ENCODE measurements at places on chromosomes 6 and 20.

DNA sequence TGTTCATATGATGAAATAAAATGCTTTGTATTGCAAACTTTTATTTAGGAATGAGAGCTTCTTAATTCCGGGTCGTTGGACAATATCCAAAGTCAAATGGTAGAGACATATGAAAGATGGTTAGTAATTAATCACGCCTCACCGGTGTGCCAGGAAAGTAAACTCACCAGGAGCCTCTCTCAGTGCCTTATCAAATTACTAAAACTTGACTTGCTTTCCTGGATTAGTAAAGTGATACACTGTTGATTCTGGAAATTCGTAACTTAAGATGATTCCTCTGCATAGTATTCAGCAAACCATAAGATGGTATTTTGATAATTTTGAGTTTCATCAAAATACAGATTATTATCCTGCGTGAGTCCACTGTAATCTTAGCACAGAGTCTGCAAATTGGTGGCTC, 115.2 kb downstream of the PAX1 start:
- DNase-seq, result no peak

- no peak for DNase-seq
Measured at GRCh38 chr6:164258421-164258820, 843.9 kb downstream of the QKI start.

DNA sequence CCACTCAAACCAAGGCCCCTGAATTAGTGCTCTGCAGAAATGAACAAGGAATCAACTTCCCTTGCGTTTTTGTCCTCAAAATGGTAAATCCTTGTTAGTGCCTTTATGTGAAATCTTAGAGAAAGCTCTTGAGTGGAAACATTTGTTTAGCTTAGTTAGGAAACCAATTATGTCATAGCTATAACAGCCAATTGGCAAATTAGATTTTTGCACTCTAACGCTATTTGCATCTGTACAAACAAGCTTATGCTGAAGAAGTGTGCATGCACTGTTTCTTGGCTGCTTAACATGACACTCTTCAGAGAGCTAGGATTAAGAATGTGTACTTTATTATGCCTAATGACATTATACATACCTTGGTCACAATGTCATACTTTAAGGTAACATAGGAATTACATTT, 622.6 kb upstream of the SLC35B3 start:
- no peak for DNase-seq

DNA sequence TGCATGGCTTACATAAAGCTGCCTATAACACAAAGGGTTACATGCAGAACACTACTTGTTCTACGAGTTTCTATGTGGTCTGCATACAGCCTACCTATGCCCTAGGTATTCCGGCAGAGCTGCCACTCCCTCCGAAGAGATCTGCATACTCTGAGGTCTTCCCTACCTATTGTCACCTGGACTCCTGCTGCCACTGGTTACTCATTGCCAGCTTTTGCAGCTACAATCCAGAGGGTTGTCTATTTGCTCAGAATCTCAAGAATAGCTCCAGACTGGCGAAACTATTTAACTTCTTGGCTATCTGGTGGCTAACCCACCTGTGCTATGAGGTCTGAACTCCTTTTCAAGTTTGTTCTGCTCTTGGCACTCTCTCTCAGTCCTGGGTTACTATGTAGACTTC, 323.3 kb downstream of the BMP2 start:
- DNase-seq, result peak; percentile 31

DNA sequence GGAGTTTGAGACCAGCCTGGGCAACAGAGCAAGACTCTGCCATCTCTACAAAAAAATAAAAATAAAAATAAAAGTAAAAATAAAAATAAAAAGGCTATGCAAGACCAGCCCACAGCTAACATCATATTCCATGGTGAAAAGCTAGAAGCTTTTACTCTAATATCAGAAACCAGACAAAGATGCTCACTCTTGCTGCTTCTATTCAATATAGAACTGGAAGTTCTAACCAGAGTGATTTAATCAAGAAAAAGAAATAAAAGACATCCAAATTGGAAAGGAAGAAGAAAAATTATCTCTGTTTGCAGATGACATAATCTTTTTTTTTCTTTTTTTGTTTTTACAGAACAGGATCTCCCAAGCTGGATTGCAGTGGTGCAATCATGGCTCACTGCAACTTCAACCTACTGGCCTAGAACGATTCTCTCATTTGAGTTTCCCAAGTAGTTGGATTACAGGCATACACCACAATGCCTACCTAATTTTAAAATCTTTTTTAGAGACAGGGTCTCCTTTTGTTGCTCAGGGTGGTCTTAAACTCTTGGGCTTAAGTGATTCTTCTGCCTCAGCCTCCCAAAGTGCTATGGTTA, 100.7 kb upstream of the JAG1 start:
- no peak for DNase-seq

GRCh38 chr6:40542175-40542764, 44.9 kb downstream of the LRFN2 start:
- DNase-seq, result no peak

GRCh38 chr20:63672666-63673065, 14.6 kb downstream of the RTEL1 start:
- no peak for DNase-seq

GRCh38 chr20:32201977-32202363, 5.6 kb downstream of the PLAGL2 start:
- DNase-seq, result peak; percentile 35

DNA sequence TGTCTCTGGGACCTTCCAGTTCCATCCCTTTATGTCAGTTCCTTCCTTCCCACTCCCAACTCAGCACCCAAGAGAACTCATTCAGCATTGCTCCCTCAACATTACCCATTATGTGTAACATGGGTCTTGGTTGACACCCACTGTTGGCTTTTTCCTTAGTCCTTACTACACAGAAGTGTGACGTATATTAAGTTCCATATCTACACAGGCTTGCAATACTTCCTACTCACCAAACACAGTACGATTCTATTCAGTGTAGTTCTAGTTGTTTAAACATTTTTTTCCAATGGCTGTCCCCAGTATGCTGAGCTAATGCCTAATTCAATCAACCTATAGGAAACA, 37.7 kb downstream of the ARHGAP18 start:
- DNase-seq, result no peak

DNA sequence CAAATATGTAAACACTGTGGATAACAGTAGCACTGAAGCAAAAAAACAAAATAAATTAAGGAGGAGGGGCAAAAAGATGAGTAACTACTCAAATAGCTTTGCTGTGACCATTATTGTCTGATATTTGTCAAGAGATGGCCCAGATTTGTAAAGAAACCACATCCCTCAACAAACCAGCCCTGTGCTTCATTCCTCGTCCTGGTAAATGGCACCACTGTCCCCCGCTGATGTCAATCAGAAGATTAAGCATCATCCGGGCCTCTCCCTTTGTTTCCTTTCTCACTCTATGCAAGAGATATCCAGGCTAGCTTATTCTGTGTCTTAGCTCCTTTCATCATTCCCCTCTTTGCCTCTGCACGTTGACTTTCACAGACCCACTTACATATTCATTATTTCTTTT, 259.0 kb downstream of the SYNE1 start:
- DNase-seq, result peak; percentile 34

DNA sequence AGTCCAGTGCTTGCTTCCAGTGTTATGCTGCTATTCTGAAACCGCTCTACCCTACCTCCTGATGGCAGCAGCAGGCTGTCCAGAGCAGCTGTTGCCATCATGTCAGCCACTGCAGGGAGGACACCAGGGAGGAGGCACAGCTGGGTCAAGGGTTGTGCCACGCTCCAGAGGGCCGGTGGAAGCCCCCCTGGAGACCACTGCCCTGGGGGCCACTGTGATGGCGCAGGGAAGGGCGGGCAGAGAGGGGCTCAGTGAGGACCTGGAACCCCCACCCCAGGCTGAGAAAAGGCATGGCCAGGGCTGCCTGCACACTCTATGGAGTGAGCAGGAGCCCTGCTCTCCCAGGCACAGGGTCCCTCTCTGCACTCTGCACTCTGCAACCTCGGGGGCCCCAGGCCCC, 271.3 kb upstream of the BTBD3 start:
- no peak for DNase-seq

DNA sequence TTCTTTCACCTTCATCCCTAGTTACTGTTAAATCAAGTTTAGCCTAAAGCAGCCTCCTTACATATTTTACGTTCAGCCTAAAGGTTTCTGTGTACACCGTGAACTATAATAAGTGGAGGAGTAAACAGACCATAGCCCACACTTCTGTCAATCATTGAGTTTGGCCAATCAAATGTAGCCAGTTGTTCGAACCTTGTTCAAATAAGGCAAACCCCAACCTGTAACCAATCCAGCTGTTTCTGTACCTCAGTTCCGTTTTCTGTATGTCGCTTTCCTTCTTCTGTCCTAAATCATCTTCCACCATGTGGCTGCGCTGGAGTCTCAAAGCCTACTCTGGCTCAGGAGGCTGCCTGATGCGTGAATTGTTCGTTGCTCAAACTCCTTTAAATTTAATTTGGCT, 1.8 kb upstream of the FBXO30 start:
- no peak for DNase-seq

GRCh38 chr6:25959890-25960536, 2.6 kb upstream of the TRIM38 start:
- no peak for DNase-seq

DNA sequence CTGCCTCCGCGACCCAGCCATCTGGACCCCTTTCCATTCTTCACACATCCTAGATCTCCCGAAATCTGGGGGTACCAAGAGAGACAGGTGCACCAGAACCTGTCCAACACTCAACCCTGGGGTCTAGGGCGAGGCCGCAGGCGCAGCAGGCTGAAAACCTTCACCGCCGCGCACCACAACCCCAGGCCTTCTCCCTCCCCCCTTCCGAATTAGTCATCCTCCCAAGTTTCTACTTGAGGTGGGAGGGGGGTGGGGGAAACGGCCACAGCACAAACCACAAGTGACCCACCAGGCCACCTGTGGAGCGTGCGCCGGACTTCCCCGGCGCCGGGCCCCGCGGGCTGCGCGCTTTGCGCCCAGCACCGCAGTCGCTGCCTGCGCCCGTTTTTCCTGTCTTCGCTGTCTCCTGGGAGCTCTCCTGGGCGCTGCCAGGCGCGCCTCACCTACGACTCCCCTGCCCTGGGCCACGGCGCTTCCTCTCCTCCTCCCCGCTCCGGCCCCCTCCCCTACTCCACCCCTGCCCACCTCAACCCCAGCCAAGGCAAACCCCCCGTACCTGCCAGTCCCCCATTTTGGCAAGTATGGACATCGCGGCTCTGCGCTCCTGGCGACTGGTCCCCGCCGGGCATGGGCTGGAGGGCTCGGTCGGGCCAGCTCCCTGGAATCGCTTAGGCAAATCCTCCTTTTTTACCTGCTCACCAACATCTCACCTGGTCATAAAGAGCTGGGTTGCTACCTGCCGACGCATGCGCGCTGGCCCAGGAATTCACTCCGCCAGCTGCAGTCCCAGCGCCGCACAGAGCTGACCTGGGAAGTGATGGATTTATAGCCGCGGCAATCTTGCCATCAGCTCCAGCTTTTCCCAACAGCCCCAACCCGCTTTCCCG, 4.2 kb upstream of the TFAP2A start:
- peak; percentile 82 for DNase-seq

DNA sequence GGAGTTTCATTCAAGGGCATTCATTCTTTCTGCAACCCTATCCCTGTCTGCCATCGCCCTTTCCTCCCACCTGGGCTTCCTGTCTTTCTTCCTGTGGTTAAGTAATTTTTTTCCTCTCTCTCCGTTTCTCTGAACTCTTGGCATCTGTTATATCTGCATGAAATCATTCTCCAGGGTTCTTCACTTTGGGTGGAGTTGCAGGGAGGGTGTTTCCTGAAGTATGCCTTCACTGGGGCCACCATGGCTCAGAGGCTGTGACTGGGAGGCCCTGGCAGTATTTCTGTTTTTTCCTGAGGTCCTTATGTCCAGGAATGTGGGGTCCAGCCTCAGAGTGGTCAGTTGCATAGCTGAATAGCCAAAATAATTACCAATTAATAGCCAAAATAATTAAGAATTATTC, 137.2 kb downstream of the SLC35F1 start:
- no peak for DNase-seq

DNA sequence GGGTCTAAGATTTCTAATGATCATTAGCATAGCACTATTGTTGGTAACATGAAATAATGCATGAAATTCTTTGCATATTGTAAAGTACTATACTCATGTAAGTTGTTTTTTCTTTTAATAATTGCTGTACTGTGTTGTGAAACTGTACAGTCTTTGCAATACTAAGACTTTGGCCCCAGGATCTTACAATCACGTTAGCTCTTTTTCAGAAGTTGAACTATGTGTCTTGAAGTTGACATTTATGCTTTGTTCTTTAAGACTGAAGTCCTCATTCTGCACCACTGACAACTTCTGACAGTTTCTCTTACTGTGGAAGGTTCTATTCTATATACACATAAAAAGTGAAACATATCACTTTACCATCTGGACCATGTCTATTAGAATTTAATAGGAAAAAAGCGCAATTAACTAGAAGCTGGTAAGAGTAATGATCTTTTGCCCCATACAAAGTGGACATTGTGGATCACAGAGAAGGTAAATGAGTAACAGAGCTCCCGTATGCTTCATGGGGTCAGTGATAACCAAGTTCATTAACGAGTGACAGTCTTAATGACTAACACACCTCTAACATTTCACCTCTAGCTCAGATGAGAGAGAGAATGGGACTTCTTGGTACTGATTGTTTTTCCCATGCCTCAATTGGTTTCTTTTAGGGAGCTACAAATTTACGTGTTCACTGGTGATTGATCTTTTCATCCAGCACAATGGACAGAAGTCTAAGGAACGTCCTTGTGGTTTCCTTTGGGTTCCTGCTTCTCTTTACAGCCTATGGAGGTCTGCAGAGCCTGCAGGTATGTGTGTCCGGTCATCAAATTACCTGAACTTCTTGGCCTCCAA, at the start of gene UNC93A:
Gene UNC93A, plus strand, starts transcription at position 530 of the 837 bp plus-strand sequence. Its CDS starts 175 bp downstream, at position 705.
- no peak for DNase-seq

- DNase-seq, result peak; percentile 70
Measured at GRCh38 chr6:21441386-21441785, 152.2 kb upstream of the SOX4 start.

- DNase-seq, result peak; percentile 73
Measured at GRCh38 chr6:46184114-46184513, 13.3 kb upstream of the ENPP5 start.

DNA sequence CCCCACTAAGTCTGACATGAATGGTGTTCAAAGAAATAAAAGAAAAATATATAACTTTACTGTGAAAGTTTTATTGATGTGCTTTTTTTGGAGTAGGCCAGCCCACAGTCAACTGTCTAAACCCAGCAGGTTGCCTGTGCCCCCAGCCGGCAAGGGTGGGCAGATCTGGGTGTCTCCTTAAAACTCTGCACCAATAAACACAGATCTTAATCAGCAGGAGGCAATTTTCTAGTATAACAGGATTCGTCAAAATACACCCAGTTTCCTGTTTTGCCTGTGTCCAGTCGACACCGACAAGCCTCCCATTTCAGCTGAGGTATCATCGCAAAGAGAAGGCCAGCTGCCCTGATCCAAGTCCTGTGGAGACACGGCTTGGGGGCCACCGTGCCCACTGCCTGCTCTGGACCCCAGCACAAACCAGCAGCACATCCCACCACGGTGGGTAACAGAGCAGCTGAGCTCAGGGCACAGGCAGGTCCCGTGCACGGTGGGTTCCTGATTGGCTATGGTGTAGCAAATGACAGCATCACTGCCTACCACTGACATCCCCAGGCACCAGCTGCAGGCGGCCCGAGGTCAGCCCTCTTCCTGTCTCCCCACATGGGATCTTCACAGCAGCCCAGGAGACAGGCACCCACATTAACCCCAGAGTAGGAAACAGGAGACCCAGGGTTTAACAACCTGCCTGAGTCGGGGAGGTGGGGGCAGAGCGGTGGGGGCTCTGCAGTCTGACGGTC, 15.7 kb downstream of the BMP7 start:
- DNase-seq, result no peak

GRCh38 chr20:14445902-14446301, 108.5 kb upstream of the FLRT3 start:
- peak; percentile 82 for DNase-seq

GRCh38 chr6:30260036-30260504, 46.9 kb upstream of the TRIM26 start:
- no peak for DNase-seq

GRCh38 chr6:36327919-36328236, 8.8 kb downstream of the BNIP5 start:
- no peak for DNase-seq

Data from bronchial epithelial cell (primary cell).